Non-pigmented ciliary epithelial cell (primary cell): ENCODE measurements at places on chromosomes 2 and 18.

DNA sequence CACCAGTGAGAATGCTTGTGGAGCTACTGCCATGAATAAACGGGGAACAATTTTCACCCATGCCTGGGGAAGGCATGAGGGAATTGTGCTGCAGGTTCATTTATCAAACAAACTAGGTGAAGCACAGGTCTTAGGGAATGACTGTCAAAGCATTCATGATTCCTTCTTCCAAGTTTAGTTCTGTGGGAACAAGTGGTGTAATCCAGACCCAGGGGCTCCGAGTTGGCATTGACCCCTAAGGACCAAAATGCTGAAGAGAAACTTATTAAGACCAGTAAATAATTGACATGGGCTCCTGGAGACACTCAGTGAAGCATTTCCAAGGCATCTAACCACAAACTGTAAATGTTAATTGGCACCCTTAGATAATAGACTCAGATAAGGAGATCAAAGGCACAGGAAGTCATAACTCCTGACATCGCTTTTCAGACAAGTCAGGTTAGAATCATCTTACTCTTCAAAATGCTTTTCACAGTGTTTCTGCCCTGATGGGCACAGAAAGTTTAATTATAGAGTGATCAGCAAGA is 96.9 kb downstream of the SPP2 start:
- DNase-seq: no peak

GRCh38 chr18:27899893-27900292 is 277.0 kb downstream of the CDH2 start:
- DNase-seq: no peak

DNA sequence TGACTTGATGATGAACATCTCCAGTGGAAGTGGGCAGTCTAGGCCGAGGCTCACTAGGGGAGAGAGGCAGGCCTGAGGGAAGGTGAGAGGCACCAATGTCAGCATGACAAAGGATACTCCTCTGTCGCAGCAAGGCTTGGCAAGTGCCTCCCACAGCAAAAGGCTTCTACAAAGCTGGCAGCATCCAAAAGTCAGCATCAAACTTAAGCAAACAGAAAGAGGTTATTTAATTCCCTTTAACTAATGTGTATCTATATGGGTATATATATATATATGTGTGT is 41.6 kb downstream of the NIFK start:
- no peak for DNase-seq

- DNase-seq: no peak
Observed at GRCh38 chr2:17615728-17616351, 75.3 kb downstream of the VSNL1 start.

GRCh38 chr18:56992777-56993176 is 154.1 kb upstream of the BOD1L2 start:
- DNase-seq: no peak

DNA sequence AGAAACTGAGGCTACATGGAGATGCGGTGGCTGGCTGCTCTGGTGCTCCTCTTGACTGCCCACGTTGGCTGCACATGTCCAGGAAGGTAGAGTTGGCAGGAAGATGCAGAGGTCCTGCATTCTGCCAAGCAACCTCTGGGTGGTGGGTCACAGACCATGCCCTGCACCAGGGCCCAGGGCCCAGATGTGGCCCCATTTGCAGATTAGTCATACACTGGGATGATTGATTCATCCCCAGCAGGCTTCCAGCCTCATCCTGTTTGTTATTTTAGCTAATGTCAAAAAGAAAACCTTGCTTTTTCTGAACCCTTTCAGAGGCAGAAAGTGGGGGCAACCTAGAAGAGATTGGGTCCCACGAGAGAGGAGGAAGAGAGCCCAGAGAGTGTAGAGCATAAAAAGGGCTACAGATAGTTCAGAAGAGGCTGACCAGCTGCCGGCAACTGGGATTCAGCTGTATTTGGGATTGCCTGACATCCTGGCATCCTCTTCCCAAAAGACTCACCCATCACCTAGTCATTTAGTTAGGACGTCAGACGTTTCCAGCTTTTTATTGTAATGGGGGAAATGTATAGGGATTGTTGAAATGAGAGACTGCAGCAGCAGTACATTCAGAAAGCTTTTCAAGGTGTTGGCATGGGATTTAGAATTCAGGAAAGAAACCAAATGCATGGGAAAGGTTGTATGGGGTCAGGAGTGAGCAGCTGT is 101.9 kb downstream of the CTIF start:
- no peak for DNase-seq

GRCh38 chr2:171813126-171813525 is 80.9 kb downstream of the SLC25A12 start:
- DNase-seq: no peak

DNA sequence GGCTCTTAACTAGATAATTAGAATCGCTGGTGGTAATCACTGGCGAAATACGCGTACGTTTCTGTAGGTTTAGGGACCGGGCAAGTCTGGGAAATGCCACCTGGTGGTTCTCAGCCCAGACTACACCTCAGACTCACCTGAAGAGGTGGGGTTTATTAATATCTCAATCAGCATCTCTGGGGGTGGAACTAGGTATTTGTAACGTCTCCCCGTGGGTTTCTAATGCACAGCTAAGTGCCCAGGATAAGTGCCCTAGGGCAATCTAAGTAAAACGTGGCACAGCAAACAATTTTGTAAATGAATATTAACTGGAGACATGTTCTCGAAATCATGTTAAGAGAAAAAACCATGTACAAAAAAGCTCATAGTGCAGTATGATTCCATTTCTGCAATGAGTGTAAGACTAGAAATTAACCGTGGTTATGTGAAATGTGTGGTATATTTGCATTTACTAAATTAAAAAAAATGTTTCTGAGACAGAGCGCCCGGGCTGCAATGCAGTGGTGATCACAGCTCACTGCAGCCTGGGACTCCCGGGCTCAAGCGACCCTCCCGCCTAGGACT is 760 bp upstream of the CNOT11 start:
- DNase-seq: no peak

GRCh38 chr2:196234672-196235071 is 63.3 kb upstream of the STK17B start:
- peak; percentile 62 for DNase-seq

DNA sequence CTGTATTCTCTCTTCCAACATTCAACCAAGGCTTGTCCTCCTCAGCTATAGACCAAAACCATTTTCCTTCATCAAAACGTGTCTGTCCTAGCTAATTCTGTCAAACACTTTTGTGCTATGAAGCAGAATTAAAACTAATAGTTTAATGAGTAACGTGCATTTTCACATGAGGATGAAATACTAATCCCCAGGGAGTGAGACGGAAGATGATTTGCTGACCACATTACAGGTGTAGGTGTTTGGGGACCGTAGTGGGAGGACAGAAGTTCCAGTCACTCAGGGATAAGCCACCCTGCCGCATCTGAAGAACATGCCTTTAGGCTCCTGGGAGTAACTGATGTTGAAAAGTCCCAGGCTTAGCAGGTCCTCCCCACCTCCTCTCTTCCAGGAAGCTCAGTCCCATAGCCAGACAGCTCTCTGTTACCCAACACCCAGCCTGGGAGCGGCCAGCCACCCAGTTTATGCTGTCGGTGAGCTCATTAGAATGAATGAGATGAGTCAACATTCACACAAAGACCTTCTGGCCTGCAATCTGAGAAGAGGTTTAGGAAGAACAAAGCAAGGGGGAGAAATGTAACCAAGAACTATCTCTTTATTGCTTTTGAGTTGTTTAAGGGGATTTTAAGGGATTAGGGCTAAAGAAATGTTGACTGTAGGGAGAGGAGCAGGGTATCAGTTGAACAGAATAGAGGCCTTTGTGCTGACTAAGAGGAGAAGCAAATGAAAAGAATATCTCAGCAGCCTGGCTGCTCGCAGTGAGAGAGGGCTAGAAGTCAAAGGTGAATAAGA is 122.5 kb downstream of the FOXI3 start:
- peak; percentile 23 for DNase-seq

- DNase-seq: no peak
Observed at GRCh38 chr2:64760128-64760527, 106.4 kb upstream of the SERTAD2 start.

DNA sequence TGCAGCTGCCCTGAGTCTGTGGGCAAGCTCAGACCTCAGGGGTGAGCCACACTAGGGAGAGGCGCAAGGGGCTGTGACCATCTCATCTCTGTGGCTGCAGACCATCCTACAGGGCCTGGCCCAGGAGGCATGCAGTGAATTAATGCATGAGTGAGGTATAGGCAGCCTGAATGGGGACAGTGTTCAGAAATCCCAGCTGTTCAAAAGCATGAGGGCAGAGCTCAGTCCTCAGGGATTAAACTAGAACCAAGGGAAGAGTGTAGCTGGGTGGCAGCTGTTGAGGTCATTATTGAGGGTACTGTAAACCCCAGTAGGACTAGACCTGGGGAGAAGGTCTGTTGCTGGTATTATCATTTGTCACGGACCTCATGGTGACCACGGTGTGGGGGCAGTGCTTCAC is 17.0 kb downstream of the TMEM177 start:
- DNase-seq: no peak

- DNase-seq: no peak
Observed at GRCh38 chr2:5287558-5288334, 404.4 kb upstream of the SOX11 start.

DNA sequence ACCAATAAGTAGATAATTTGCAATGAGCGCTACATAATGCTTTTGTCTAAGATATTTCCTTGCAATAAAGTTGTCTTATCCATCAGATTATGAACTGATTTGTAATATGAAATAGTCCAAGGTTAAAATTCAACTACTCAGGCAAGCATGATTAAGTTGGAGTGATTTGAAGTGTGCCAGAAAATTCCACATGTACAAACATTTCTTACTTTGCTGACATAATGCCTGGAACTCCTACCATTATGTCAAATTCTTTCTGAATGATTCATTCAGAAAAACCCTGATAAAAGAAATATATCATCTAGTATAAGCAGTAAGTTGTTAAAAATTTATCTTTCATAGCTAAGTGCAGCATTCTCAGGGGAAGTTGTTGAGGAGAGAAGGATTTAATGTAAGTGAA is 87.3 kb downstream of the CBLN2 start:
- no peak for DNase-seq

GRCh38 chr2:207330912-207331311 is 165.2 kb upstream of the KLF7 start:
- peak; percentile 86 for DNase-seq

GRCh38 chr2:235373171-235373570 is 120.7 kb upstream of the AGAP1 start:
- DNase-seq: no peak

DNA sequence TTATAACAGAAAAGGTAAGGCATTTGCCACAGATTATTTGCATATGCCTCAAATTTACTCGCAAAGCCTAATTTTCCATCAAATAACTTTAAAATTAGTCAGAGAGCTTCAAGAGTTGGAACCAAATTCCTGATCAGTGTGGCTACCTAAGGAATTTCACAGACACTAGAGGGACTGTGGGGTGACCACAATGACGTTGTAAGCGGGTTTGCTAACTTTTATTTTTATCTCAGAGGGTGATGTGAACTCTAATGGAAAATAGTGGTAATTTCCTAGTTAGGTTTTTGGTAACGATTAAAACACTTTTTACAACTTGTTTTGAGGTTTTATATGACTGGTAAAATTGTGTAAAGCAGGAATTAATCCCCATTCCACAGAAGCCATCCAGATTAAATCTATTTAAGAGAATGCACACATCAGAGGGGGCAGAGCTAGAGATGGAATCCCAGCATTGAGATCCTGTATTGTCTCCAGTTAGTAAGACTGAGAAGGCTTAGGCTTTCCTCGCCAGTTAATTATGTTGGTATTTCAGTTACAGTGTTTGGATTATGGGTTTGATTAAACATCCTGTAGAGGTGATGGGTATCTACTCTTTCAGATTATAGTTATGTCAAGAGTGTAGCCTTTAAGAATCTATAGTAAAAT is 129.0 kb downstream of the GPD2 start:
- peak; percentile 81 for DNase-seq

- no peak for DNase-seq
Observed at GRCh38 chr2:26164641-26165211, 8.2 kb upstream of the GAREM2 start.

DNA sequence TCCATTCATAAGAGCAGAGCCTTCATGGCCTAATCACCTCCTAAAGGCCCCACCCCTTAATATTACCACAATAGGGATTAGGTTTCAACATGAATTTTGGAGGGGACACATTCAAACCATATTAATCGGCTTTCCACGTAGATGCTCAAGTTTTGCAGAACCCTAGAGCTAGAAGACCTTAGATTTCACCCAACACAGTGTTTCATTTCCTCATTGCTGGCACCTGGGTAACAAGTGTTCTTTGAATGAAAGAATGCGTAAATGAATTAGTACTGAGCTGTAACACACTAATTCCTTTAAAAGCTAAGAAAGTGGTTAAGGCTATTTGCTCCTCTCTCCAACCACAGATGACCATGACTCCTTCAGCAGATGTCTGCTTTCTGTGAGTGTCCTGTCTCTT is 252.5 kb downstream of the SMAD2 start:
- no peak for DNase-seq

DNA sequence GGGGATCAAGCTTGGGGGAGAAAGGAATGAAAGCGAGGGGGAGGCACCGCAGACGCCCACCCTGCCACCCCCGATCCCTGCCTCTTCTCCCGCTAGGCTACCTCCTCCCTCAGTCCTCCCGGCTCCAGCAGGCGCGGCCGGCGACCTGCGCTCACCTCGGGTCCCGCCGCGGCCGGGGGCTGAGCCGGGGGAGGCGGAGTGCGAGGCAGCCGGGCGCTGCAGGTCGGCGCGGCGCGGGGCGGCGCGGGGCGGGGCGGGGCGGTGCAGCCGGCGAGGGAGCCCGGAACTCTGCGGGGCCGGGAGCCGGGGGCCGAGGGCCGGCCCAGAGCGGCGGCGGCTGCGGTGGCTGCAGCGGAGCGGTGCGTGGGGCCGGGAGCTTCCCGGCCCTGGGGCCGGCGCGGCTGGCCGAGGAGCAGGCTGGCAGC is 477 bp downstream of the ACVR1 start:
- DNase-seq: no peak

- DNase-seq: no peak
Observed at GRCh38 chr18:3044931-3045698, 32.2 kb upstream of the LPIN2 start.

- no peak for DNase-seq
Observed at GRCh38 chr2:181458871-181459270, 1.7 kb downstream of the ITGA4 start.

GRCh38 chr18:12038082-12038638 is 55.5 kb upstream of the ANKRD62 start:
- DNase-seq: no peak

DNA sequence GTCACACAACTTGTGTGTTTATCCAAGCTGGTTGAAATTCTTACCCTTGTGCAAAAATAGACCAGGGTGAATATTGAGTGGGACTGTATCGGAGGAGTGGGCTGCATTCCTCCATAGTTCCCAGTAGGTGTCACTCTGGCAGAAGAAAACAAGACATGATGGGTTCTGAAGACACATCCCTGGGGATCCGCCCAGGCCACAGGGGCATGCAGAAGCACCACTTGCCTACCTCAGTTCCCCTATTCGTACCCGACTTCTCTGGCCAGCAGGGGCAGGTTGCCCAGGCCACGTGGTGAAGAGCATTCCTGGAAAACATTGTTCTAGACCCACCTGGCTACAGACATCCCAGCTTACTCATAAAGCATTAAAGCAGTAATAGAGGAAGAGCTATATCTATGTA is 168.2 kb downstream of the FAM210A start:
- DNase-seq: no peak

DNA sequence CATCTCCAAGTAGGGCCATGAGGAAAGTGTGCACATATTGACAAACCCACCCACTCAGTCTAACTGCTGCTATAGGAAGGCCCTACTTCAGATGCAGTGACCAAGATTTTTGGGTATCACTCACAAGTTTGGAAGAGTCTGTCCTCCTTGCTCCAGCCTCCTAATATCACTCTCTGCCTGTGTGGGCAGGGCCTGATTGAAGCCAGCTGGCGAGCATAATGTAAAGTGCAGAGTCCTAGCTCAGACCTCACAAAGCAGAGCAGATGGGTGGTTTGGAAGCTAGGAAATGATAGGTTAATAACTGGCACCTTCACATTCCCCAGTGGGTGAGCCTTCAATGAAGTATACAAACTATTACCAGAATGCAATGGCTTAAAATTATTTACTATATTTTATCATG is 11.2 kb upstream of the SULT1C3 start:
- DNase-seq: no peak
